ENCODE measurements at places on chromosomes 12 and 14. TPM values are rescaled to one million over a fixed set of nuclear protein-coding genes. Genes with fewer than 3 reads are reported as not detected.

DNA sequence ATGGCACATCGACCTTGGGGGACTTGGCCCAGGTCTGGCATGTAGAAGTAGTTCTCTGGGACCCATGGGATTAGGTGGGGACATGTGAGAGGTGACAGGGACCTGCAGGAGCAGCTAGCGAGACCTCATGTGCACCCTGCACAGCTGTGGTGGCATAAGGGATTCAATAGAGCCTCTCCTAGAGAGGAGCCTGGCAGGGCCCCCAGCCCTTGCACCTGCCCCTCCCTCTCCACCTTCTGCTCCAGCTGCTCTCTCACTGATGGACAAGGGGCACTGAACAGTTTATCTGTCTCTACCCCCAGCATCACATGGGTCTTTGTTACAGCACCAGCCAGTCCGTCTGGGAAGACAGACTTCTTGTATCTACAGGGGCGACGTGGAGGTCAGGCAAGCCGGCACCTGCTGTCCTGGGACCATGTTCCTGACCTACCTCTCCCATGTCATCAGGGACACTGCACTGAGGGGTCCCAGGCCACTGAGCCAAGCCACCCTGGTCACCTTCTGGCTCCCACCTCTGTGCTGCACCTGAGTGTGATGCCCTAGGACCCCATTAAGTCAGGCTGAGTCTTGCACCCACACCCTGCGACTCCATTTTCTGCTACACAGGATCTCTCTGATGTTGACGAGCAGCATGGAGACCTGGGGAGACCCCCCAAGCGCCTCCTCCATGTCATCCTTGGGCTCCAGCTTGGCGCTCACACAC is 32.6 kb downstream of the DDX11 start:
- no peak for DNase-seq

GRCh38 chr12:107560165-107560898 is 125.3 kb upstream of the PWP1 start:
- DNase-seq: no peak

GRCh38 chr14:101191101-101191720 is 287.7 kb upstream of the RTL1 start:
- peak; percentile 8 for DNase-seq

GRCh38 chr12:109997393-109997792 is 1.2 kb upstream of the GIT2 start:
- DNase-seq: no peak

GRCh38 chr12:57760347-57760982 is 5.6 kb downstream of the MARCHF9 start:
- no peak for DNase-seq

DNA sequence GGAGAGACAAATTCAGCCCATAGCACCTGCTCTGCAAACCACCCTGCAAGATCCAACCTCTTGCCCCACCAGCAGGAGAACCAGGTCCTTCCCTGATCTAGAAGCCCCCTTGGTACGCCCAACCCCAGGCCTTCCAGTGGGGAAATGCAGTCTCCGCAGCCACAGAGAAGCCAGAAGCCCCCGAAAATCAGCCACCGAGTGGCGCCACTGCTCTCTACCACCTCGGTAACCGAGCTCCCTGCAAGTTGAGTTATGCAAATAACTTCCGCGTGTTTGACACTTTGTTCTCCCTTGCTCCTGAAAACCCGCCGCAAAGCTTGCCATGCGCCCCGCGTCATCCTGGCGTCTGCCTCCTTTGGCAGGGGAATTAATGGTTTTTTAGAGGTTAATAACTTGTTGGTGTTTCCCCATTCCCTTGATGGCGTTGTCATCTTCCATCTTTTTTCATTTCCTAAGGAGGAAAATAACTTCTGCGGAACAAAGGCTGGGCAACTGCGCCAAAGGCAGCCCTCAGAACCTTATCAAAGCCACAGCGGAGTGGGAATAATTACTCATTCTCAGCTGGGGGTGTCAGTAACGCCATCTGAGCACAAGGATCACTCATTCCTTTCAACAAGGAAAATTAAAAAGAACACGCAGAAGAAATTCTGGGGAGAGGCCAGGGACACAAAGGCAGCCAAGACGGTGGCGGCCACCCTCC is 60.4 kb downstream of the FZD10 start:
- DNase-seq: no peak

- peak; percentile 49 for DNase-seq
Measured at GRCh38 chr12:104288635-104289274, 14.8 kb upstream of the EID3 start.

DNA sequence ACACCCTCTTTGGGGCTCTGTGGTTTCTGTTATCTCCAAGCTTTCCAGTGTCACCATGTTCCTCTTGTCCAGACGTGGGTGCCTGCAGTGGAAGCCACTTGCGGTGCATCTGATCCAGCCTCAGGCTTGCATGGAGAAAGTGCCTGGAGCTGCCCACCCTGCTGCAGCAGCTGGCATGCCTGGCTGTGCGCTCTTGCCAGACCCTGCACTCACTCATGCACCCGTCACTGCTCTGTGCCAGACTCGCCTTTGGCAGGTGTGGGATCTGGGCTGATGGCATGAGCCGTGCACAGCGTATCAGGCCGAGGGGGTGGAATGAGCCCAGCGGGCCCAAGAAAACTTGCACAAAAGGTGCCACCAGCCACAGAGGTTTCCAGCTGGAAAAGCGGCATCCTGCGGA is 105.1 kb downstream of the MNAT1 start:
- DNase-seq: no peak

PLEK2 gene
- total RNA-seq: 3.4 TPM

SLC22A17 gene
- 8.0 TPM for total RNA-seq

CLEC9A gene
- total RNA-seq: not detected

FSCB gene
- not detected for total RNA-seq
